ENCODE measurements at places on chromosomes 4 and X. TPM values are rescaled to one million over a fixed set of nuclear protein-coding genes. Genes with fewer than 3 reads are reported as not detected.

ESX1 gene
- not detected for polyA plus RNA-seq

CXCR3 gene
- polyA plus RNA-seq, result not detected

ING2 gene
- polyA plus RNA-seq, result 27.7 TPM

MAGEE2 gene
- polyA plus RNA-seq, result 0.59 TPM

SCARB2 gene
- polyA plus RNA-seq, result 202 TPM

GRCh38 chrX:106170318-106170717 lies 2.2 kb downstream of the PWWP3B start:
- DNase-seq, result no peak

DNA sequence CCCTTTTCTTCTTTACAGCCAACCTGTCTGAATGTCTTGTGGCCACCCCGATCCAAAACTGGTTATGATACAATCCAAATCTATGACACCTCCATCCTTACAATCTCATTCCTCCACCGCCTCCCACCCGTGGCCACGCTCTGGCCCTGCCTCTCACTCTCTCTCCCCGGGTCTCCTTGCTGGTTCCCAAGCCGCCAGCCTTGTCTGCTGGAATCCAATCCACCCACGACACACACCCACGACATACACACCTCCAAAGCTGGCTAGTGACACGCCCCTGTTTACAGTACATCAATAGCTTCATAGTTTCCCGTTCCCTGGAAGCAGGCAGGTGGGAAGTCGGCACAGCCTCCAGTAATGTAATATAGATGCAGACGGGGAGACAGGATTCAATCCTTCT lies 99.0 kb downstream of the WFS1 start:
- no peak for DNase-seq

DNA sequence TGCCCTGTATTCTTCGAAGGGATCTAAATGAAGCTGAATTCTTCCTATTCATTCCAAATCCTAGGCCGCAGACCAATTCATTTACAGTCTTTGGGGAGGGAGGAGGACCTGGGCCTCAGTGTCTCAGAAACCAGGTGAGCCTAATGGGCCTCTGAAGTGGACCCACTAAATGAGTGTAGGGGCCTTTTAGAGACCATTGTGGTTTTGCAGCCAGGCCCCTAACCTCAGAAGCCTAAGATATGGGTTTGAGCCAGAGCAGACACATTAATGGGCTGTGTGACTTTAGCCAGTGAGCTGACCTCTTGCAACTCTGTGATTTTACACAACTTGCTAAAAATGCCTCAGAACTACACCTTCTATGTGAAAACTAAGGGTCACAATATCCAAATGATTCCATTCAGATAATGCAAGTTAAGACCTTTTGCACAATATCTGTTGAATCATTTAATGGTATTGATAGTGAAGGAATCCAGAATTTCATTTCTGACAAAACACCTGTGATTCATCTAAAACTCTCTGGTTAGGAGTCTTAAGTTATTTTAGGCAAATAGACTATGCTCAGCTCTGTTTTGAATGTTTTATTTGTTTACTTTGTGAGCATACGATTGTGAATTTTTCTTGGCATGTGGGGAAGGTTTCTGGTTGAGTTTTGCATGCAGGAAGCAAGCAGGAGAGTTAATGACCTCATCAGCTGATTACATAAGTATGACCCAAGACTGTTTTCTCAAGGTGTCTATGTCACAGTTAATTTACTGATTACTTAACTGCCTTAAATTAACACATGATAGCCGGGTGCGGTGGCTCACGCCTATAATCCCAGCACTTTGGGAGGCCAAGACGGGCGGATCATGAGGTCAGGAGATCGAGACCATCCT lies 75.0 kb downstream of the EVC start:
- no peak for DNase-seq

DNA sequence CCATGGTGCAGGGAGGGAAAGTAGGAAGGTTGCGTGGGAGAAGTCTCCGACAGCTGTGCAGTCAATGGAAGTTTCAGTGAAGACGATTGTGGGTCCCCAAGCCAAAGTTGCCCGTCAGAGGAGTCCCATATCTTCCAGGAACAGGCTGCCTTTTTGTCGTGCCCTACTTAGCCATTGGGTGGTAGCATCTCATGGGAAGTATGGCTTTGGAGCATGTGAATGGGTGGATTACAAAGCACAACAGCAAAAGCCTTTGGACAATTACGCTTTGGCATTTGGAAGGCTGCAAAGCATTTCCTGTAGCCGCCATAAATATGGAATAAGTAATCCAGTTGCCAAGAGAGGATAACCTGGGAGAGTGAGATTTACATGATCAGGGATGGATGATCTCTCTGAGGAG lies 300.7 kb upstream of the BOD1L1 start:
- no peak for DNase-seq

GRCh38 chrX:71634366-71634765 lies 16.1 kb upstream of the CXCR3 start:
- DNase-seq, result no peak

DNA sequence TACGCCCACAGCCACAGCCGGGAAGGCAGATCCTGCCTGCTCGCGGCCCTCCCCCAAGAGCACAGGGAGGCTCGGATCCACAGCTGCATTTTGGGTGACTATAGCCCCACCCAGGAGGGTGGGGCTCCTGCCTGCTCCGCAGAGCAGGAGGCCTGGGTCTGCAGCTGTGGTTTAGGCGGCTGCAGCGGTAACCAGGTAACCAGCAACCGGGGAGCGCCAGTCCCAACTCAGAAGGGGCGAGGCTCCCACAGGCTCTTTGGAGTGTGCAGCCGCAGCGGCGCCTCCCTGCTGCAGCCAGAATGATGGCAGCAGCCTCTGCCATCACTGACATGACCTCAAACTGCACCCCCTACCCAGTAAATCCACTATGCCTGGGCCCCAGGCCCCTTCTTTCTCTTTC lies 148.0 kb upstream of the F9 start:
- no peak for DNase-seq

- no peak for DNase-seq
These were observed 61.7 kb upstream of the CAMK2D start for GRCh38 chr4:113823291-113823659.

GRCh38 chrX:123291623-123292022 lies 107.5 kb downstream of the GRIA3 start:
- DNase-seq, result no peak

DNA sequence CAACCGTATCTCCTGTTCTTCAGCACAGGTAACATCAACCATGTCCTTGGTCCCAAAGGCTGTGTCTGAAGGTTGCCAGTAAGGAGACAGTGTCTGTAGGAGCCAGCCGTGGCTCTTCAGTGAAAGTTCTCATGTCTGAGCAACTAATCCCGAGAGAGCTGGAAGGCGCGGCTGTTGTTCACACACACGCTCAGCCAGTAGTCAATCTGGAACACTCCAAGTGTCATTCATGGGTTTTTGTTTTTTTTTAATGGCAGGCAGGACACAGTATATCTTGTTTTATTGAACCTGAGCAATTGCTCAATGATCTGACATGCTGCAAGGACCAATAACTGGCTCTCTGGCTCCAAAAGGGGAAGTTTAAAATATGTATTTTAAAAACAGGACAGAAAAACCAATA lies 48.4 kb upstream of the MAP3K15 start:
- DNase-seq, result no peak

- DNase-seq, result no peak
These were observed 49.4 kb downstream of the LPAR4 start for GRCh38 chrX:78796916-78797315.

DNA sequence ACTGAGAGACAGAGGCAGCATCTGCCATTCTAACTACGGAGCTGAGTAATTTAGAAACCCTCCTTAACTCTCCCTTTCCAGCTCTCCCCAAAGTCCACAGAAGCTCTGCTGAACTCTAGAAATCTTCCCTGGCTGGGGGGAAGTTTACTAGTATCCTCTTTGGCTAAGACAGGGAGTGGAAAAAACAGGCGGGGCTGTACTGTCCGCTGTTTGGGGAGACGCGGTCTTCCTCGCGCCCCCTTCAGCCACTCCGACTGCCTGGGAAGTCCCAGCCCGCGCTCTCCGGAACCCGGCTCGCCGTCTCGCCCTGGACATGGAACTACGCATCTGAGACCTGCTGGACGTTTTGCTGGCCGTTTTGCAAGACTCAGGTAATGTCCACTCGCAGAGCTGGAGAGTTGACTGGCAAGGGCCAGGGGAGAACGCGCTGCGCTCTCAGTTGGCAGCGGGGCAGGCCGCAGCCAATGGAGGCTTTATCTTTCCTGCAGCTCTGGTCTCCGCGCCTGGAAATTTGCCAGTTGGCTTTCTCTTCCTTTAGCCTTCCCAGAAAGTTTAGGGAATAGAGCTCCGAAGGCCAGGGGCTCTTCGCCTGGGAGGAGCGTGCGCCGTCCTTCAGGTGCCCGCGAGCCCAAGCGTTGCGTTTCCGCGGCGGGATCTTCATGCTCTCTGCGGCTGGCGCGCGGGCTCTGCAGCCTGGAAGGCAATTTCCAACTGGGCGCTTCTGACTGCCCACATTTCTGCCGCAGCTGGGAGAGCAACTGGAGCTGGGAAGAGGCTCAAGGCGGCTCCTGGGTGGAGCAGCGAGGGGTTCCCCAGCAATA lies 892 bp downstream of the IL1RAPL2 start:
- DNase-seq, result no peak

- peak; percentile 52 for DNase-seq
These were observed 25.1 kb downstream of the TAB3 start for GRCh38 chrX:30863974-30864373.

DNA sequence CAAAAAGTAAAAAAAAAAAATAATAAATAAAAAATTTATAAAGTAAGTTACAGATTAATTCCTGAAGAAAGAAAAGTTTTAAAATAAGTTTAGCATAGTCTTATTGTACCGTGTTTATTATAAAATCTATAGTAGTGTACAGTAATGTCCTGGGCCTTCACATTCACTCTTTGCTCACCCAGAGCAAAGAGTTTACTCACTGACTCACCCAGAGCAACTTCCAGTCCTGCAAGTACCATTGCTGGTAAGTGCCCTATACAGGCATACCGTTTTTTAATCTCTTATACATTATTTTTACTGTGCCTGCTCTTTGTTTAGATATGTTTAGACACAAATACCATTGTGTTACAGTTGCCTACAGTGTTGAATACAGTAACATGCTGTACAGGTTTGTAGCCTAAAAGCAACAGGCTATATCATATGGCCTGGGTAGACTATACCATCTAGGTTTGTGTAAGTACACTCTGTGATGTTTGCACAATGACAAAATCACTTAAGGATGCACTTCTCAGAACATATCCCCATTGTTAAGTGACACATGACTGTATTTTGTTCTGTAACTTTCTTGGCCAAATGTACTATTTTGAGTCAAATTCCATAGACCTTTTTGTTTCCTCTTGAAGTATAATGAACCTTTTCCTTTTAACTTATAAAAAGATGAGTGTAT lies 199.0 kb upstream of the NUDT6 start:
- no peak for DNase-seq

DNA sequence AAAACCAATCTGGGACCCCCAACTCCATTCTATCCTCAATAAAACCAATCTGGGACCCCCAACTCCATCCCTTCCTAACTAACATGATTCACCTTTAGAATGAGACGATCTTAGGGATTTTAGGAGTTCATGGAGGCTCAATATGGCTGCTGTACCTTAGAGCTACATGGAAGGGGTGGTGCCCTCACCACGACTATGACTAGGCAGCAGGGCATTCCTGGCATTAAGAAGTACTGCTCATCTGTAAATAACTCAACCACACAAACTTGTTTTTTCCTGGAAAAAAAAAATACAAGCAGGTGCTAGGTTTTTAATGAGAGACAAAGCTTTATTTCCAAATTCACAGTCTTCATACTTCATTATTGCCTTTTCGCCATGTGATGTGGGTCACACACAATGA lies 346.5 kb upstream of the FAT1 start:
- DNase-seq, result no peak

- DNase-seq, result no peak
These were observed 246.6 kb upstream of the AADAT start for GRCh38 chr4:170336238-170336775.

DNA sequence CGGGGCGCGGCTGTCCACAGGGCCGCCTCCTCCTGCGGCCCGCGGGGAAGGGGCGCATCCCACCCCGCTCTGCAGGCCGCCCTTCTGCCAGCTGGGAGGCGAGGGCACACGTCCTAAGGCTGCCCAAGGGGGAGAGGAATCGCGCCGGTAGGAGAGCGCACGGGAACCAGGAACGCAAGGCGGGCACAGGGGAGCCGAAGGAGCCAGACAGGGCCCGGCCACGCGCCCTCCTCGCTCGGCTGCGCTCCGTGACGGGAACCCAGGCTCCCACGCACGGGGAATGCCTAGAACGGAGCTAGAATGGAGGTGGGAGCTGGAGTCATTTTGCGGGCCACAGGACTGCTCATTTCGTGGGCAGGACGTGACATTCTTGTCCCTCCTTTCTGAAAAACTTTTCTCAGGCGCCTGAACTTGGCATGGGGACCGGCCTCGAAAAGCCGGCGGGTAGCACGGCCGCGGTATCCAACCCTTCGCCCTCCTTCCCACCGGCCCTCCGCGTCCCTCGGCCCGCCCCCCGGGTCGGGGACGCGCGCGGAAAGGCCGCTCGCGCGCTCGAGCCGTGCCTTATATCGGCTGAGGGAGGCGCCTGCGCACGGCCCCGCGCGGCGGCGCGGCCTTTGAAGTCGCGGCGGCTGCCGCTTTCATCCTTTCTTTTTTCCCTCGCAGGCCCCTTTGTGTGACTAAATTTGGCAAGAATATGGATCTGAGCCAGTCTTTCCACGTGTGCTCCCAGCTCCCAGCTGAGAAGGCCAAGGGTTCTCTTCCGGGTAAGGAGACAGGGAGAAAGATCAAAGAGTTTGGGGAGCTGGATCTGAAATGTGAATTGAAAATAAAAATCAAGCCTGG lies 4.2 kb upstream of the LEF1 start:
- peak; percentile 83 for DNase-seq

DNA sequence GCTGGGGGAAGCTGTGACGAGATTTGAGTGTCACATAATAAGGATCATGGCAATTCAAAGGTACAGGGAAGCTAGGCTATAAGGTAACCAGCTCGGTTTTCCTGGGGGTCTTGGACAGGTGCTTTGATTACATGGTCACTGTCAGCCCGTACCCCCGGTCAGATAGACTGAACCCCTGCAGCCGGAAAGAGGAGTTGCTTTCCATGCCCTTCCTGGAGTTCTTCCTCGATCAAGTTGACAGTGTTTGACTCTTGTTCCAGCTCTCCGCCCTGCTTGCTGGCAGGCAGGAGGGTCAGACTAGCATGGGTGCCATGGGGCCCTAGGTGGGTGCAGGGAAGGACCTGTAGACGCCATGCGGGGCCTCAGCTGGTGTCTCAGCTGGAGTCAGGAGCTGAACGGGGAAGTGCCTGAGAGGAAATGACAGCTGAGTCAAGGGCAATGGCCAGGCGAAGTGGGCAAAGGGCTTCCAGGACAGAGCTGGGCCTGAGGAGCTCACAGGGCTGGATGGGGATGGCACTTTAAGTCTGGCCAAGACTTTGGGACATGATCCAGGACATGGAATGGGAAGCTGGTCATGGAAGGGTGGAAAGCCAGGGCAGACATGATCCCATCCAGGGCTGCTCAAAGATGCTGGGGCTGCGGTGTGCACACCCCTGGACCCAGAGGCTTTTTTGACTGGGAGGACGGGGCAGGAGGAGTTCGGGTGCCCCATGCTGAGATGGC lies 1.6 kb downstream of the TMEM187 start:
- DNase-seq, result no peak

DNA sequence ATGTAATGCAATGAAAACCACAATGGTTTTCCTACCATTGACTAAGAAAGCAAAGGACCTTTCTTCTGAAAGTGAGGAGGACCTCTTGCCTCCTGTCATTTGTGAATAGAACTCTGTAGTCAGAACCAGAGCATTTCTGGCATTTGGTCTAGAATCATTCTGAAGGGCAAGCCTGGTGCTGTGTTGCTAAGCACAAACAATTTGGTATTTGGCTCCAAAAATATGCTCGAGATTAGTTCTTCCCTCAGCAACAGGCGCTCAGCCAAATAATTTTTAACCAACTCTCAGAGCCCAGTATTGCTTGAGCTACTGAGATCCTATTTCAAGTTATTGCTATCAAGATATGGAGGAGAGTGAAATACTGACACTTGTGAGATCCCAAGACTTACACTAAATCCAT lies 71.0 kb downstream of the SNCA start:
- no peak for DNase-seq
